ENCODE measurements at places on chromosomes 4 and X.

DNA sequence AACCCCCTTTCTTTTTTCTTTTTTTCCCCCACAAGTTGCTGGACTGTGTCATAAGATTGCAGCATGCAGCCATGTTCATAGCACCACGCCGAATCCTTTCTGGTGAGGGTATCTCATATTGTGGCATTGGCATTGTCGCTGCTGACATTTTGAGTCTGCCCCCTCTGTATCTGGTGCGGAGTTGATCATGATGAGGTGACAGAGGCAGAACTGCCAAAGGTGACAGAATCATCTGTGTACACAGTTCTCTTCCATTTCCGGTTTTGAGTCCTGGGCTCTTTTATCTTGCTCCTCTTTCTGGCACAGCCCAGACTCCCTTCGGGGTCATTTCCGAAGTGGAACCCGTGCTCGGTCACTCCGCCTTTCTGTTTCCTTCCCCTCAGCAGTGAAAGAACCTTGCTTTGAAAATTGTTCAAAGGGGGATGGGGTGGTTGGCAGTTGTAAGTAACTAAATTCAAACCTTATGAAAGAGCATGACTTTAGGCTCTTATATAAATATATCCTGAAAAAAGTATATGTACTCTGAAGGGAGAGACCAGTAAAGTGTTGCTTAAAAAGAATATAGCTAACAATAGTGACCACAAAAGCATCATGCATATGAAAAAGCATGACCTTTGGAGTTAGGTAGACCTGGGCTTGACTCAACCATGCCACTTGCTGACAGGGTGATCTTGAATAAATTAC lies 55.0 kb upstream of the BMP2K start:
- no peak for DNase-seq

DNA sequence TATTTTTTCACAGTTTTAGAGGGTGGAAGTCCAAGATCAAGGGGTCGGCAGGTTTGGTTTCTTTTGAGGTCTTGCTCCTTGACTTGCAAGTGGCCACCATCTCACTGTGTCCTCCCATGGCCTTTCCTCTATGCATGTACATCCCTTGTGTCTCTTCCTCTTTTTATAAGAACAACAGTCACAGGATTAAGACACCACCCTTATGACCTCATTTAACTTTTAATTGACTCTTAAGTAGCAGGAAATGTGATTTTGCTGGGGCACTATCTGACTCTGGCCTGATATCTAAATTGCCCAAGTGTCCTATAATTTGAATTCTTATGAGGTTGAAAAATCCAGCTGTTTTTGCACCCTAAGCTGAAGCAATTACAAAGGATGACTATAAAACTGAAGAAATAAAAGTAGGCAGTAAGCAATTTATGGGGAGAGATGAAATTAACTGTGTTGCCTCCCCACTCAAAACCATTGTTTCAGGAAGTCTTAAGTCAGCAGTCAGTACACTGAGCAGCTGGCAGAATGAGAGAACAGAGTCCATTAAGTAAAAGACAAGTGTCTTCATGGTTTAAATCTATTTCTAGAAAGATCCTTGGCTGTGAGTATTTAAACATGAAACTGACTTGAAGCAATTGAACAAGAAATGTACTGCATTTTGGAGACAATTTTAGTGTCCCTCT lies 601.3 kb downstream of the SPRY1 start:
- DNase-seq = no peak

GRCh38 chr4:26173619-26174018 lies 147.2 kb upstream of the RBPJ start:
- DNase-seq = no peak

- no peak for DNase-seq
These were observed 20.9 kb downstream of the CYBB start for GRCh38 chrX:37800717-37801116.

- DNase-seq = no peak
These were observed 66.9 kb upstream of the BMPR1B start for GRCh38 chr4:94690851-94691254.

DNA sequence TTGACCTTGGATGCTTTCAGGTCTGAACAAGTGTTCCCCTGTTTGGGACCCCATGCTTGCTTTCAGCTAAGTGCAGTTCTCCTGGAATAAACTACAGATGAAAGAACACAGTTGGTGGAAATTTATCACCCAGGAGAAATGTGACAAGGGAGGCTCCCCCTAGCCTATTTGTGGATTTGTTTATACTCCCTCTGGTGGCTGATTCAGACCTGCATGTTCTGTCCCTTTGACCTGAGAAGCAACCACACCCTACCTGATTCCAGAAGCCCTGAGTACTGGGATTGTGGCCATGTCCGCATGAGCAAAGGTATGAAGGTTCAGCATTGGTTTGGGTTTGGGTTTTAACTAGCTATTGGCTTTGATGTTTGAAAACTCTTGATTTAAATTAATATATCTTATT lies 440.9 kb downstream of the MID1IP1 start:
- DNase-seq = no peak

- DNase-seq = no peak
These were observed 9.3 kb downstream of the RNF4 start for GRCh38 chr4:2478229-2478628.

- DNase-seq = no peak
These were observed 80.6 kb downstream of the MFAP3L start for GRCh38 chr4:169945636-169946035.

DNA sequence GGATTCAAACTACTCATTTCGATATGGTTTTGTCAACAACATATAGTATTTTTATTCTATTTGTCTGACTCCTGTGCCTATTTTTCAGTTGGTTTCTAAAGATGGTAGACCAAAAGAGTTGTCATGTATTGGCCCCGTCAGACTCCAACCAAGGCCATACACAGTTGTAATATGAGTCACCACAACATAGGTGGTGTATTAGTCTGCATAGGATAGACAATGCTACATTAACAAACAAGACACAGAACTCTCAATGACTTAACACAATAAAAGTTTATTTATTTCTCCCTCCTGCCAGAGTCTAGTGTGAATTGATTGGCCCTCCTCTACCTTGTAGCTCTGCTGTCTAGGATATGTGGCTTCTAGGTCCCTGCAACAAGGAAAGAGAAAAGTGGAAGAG lies 45.9 kb downstream of the ARL9 start:
- no peak for DNase-seq

DNA sequence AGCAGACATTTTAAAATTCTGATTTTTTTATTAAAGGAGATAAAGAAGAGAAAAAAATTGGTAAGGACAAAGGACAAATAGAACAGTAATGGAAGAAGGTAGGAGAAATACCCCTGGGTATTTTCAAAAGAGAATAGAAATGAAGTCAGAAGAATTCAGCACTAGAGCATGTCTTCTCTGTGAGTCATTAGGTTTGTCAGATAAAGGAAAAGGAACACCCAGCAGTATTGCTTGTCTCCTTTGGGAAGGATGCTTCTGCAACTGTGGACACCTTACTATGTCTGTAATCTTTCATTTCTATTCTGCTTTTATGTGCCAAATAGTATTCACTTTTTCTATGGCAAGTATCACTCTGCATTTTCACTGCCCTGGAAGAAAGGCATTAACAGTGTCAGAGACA lies 24.0 kb upstream of the PCDH7 start:
- DNase-seq = no peak

GRCh38 chr4:180682776-180683175 lies 1560.4 kb upstream of the TENM3 start:
- DNase-seq = no peak

GRCh38 chr4:1041147-1041935 lies 29.9 kb downstream of the FGFRL1 start:
- no peak for DNase-seq

- no peak for DNase-seq
These were observed 782.9 kb upstream of the HS3ST1 start for GRCh38 chr4:12211636-12212035.

DNA sequence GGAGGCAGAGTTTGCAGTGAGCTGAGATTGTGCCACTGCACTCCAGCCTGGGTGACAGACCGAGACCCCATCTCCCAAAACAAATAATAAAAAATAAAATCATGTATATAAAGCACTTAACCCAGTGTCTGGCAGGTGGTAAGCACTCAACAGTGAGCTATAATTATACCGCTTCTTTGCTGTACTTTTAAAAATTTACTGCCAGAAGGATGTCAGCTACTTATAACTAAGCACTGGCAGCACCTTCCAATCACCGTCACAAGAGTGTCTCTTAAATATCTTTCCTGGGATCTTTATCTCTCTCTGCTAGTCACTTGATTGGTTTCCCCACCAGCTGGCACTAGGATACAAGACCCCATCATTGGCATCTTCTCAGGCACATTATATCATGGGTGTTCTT lies 53.9 kb upstream of the DAPP1 start:
- DNase-seq = no peak

GRCh38 chr4:158856852-158857251 lies 88.0 kb downstream of the FNIP2 start:
- no peak for DNase-seq

DNA sequence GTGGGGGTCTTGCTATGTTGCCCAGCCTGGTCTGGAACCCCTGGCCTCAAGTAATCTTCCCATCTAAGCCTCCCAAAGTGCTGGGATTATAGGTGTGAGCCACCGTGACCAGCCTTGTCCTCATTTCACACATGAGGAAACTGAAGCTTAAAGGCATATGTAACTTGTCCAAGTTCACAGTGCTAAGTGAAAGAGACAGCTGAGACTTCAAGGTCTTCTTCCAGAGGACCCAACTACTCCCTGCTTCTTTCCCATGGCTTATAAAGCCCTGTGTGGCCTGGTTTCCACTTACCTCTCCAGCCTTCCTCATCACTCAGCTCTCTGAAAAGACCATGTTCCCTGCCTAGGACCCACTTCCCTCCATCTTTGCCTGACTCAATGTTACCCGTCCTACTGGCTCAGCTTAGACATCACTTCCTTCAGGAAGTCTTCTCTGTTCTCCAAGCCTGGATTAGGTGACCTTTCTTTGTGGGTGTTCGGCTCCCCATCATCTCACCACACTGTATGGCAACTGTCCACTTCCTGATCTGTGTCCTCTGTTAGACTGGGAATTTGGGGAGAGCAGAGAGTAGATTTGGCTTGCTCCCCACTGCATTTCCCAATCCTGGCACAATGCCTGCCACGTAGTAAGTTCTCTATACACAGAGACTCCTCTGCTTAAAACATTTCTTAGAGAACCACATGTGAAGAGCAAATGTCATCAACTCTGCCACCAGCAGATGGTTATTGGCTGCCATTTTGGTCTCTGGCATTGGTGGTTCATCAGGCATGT lies 30.4 kb upstream of the LAMP2 start:
- no peak for DNase-seq

DNA sequence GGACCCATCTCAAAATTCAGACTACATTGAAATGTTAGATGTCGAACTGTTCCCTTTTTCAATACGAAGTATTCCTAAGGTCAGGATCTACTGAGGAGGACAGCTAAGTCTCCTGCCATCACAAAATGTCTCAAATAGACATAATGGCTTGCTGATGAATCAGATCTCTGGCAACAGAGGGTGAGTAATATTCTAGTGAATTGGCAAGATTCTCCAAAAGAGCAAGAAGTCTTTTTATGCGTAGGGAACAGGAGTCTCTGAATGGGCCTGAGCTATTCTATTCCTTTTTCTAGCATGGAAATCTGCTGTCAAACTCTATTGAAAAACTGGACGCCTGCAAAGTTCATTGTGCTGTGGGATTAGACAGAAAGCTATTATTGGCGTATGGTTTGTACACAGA lies 145.4 kb downstream of the FNIP2 start:
- DNase-seq = no peak

- no peak for DNase-seq
These were observed 1.8 kb downstream of the SEPTIN6 start for GRCh38 chrX:119690921-119691716.

GRCh38 chr4:86855572-86855971 lies 6.4 kb upstream of the SLC10A6 start:
- DNase-seq = no peak

- DNase-seq = no peak
These were observed 148.8 kb downstream of the PJA1 start for GRCh38 chrX:69016293-69016941.

DNA sequence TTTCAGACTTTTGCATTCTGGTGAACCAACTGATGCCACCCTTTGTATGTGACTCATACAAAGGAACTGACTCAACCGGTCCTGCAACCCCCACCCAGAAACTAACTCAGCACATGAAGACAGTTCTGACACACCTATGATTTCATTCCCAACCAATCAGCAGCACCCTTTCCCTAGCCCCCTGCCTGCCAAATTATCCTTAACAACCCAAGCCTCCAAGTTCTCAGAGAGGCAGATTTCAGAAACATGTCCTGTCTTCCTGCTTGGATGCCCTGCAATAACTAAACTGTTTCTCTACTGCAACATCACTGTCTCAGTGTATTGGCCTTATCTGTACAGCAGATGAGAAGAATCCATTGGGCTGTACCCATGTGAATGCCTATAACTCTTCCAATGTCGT lies 284.7 kb downstream of the CAMK2D start:
- DNase-seq = no peak

DNA sequence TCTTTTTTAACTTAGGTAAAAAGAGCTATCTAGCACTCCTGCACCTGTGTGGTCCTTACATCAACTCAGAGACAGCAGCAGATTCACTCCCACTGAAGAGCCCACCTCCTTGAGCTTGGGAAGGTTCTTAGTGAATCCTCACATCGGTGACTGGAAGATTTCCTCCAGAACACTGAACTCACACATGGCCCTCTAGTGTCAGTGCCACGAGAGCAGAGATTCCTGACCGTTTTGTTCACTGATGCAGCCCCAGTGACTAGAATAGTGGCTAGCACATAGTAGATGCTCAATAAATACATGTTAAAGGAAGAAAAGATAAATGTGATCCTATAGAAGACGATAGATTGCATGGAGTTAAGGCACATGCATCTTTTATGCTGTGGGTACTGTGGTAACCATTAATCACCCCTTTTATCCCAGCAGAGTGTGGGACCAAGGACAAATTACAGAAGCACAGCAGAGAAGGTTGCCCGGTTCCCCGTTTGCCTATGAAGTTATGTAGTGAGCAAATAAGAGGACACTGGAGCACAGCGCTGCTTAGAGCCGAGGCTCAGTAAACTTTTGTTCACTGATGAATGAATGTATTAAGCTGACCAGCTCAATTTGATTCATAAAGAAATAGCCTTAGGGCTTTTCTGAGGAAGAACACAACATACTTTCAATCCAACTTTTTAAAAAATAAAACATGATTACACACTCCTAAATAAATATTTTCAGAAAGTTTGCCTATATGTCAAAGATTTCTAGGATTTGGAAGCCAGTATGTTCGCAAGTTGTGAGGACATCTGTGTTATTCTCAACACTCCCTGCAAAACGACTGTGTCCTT lies 8.7 kb downstream of the GASK1B start:
- no peak for DNase-seq

- DNase-seq = no peak
These were observed 219.1 kb upstream of the AMOT start for GRCh38 chrX:113059714-113060113.

- no peak for DNase-seq
These were observed 27.1 kb upstream of the SLC25A6 start for GRCh38 chrX:1418901-1419544.

GRCh38 chr4:32858971-32859370 lies 2138.8 kb downstream of the PCDH7 start:
- DNase-seq = no peak

DNA sequence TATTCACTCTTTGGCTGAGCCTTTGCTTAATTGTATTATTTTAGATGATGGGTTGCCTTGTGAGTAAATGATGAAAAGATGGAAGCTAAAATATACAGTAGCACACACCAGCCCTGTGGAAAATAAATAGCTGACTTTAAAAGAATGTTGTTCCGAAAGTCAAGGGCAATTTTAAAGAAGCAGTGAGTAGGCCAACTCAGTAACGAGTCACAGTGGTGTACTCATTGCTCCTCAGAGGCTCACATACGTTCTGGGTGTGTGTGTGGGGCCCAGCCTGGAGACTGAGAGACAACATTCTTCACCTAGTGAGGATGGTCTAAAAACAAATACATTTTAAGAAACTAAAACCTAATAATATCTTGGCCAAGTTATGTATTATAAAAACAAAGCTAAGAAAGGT lies 640.3 kb downstream of the TRIML1 start:
- DNase-seq = no peak

Data from cerebellar nuclear complex (tissue), 1 donor.